ENCODE measurements at places on chromosomes 2 and 18.

GRCh38 chr2:214896274-214896673 lies 86.8 kb upstream of the BARD1 start:
- no peak for DNase-seq

DNA sequence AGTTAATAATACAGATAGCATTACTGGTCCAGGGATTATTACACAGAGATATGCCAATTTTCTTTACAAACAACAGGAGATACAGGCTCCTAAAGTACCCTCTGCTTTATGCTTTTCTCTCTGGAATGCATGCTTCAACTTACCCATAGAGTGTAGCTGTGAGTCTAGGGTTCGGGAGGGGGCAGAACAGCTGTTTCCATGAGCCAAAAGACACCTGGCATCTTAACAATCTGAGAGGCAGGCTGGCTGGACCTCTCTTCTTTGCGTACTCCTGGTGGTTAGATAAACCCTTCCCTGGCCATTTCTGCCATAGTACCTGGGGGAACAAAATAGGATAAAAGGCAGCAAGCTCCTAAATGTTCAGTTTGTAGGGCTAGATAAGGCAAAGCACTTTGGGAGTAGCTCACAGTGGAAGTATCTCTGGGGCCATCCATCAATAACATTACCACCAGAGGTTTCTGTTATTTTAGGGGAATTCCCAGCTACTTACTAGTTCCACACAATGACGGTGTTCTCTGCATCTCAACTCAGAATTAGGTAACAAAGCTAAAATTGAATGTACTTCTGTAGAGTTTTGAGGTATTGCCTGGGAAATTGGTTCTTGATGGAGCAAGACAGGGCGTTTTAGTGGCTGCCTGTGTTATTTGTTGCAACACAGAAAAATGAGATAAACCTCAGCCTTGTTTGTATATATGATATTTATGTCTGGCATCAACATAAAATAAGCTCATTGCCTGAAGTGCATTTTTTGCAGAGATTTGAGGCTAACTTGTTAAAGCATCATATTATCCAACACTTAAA lies 6.2 kb upstream of the CCDC85A start:
- DNase-seq = no peak

- DNase-seq = no peak
Observed at GRCh38 chr18:23320709-23321236, 132.3 kb upstream of the RIOK3 start.

- peak; percentile 10 for DNase-seq
Observed at GRCh38 chr2:149161481-149162225, 123.2 kb downstream of the LYPD6B start.

DNA sequence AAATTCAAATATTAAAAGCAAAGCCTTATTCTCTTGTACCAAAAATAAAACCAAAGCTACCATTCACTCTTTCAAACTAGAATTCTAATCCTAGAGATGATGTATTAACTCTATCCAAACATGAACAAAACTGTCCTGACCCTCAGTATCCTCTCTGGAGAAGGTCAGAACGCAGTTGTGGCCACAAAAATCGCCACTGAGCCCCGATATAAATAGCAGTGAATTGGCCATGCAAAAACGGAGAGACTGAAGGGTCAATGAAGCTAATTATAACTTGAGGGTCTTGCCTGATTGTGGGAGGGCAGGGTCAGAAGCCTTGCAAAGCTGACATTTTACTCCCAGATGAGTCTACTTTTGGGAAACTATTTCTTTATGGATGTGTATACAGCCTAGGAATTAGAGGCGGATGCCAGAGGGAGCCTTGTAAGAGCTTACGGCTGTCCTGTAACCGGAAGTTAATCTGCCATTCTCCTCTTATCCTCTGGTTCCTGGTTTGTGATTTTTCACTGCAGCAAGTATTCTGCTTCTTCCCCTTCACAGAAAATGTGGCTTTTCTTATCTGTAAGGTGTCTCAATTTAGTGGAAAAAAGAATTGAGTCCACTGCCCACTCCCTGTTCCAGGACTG lies 28.1 kb downstream of the CAVIN2 start:
- DNase-seq = no peak

DNA sequence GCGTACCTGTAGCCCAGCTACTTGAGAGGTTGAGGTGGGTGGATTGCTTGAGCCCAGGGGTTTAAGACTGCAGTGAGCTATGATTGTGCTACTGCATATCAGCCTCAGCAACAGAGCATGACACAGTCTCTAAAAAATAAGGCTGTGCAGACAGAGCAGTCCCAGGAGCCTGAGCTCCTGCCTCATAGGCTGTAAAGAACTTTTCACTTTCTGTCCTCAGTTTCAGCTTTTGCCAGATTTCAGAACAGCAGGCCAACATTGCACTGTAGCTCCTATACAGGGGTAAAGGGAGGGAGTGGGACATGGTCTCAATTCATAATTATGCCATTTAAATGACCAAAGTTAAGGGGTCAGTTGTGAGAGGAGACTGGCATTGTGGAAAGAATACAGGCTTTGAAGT lies 150.6 kb downstream of the GALNT1 start:
- no peak for DNase-seq

Measured in bone marrow (tissue), 2 donors.